ENCODE measurements at places on chromosomes 12 and 14.

DNA sequence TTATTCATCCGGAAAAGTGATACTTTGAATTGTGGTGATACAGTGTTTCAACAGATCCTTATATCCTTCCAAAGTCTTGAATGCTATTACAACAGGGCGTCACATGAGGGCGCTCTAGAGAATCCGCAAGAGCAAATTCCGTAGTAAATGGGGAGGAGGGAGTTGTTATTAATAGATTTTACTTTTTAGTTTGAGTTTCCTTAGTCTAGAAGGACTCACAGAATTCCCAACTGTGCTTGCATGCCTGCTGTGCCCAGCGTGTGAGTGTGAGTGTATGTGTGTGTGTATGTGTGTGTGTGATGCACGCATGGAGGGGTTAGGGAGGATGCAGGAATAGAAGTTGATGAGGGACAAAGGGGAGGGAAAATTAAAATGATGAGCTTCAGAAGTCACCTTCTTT lies 375.3 kb downstream of the C12orf75 start:
- peak; percentile 1 for DNase-seq

DNA sequence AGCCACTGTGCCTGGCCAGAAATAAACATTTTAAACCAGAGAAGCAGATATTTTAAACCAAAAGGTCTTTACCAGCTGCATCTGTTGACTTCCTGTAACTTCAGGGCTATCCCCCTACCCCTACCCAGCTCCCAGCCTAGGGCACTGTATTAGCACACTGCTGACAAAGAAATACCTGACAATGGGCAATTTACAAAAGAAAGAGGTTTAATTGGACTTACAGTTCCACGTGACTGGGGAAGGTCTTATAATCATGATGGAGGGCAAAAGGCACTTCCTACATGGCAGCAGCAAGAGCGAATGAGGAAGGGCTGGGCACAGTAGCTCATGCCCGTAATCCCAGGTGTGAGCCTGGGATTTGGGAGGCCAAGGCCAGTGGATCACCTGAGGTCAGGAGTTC lies 26.0 kb downstream of the GEMIN2 start:
- no peak for DNase-seq

DNA sequence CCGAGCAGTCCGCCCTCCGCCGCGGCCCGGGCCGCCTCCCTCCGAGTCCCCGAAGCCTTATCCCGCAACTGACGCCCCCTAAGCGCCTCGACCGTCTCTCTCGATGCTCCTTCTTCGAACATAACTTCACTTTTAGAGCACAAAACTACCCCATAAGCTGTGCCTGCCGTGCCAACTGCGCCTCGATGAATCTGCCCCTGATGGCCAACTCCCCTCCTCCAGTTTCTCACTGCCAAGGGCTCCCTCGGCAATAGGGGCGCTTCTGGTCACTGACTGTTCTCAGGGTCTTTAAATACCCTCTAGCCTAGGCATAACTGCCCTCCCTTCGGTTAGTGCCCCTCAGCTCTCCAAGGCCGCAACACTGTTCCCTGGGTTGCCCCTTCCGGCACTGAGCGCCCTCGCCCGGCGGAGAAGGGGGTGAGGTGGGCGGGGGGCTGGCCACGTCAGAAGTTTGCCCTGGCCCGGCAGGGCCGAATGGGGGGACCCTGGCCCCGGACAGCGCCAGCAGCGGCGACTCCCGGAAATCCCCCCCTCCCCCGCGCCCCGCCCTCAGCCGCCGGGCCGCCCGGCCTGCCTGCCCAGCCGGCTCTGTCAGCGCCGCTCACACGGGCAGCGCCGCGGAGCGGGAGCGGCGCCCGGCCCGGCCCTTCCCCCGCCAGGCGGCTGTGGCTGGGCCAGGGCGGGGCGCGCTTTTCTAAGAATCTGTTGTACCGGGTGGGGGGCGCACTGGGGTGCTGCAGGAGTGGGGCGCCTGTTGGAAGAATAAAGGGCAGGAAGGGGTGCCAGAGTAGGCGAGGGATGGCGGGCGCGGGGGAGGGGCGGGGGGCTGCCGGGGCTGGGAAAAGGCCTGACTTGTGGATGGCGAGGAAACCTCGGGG lies 10.6 kb downstream of the RARG start:
- DNase-seq: no peak

DNA sequence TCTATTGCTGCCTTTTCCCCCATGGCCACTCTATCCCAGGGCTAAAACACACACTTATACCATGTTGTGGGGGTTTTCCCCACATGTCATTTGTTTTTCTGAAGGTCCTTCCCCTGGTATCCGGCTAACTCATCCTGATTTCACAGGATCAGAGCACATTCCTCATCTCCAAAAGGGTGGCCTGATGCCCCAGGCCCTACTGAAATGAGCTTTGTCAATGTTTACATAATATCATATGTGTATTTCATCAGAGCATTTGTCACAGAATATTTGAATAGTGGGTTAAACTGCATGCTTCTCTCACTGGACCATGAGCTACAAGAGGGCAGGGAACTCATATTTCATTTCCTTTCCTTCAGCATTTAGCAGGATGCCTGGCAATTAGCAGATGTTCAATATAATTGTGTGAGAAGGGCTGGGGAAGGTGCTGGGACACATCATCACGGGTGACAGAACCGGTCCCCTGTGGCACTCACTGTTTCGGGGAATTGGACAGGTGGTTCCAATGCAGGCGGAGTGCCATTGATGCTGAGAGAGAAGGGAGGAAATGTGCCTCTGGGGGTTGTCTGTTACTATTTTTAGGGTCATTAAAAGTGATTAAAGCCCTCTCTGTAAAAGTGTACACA lies 26.8 kb downstream of the EMP1 start:
- no peak for DNase-seq

GRCh38 chr14:90397425-90398314 lies 841 bp downstream of the CALM1 start:
- peak; percentile 36 for DNase-seq

- DNase-seq: no peak
Observed at GRCh38 chr14:27929797-27930347, 836.7 kb upstream of the FOXG1 start.

- no peak for DNase-seq
Observed at GRCh38 chr12:10645910-10646309, 27.9 kb downstream of the STYK1 start.

- no peak for DNase-seq
Observed at GRCh38 chr12:48716168-48716492, 377 bp downstream of the CCNT1 start.

- peak; percentile 31 for DNase-seq
Observed at GRCh38 chr12:118404876-118405521, 28.6 kb downstream of the SUDS3 start.

- DNase-seq: no peak
Observed at GRCh38 chr12:115852054-115852453, 425.4 kb downstream of the MED13L start.

DNA sequence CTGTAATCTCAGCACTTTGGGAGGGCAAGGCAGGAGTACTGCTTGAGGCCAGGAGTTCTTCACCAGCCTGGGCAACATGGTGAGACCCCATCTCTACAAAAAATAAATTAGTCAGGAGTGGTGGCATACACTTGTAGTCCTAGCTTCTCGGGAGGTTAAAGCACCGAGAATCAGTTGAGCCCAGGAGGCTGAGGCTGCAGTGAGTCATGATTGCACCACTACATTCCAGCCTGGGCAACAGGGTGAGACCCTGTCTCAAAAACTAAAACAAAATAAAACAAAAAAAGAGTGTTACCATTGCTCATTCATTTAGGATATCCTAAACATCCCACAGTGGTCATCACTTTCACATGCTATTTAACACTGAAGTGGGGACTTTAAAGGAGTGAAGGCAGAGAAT lies 7.8 kb downstream of the NEK9 start:
- DNase-seq: no peak

- no peak for DNase-seq
Observed at GRCh38 chr14:93033983-93034670, 81.6 kb downstream of the ITPK1 start.

GRCh38 chr14:106843951-106844483 lies 1317.6 kb downstream of the TMEM121 start:
- DNase-seq: no peak

DNA sequence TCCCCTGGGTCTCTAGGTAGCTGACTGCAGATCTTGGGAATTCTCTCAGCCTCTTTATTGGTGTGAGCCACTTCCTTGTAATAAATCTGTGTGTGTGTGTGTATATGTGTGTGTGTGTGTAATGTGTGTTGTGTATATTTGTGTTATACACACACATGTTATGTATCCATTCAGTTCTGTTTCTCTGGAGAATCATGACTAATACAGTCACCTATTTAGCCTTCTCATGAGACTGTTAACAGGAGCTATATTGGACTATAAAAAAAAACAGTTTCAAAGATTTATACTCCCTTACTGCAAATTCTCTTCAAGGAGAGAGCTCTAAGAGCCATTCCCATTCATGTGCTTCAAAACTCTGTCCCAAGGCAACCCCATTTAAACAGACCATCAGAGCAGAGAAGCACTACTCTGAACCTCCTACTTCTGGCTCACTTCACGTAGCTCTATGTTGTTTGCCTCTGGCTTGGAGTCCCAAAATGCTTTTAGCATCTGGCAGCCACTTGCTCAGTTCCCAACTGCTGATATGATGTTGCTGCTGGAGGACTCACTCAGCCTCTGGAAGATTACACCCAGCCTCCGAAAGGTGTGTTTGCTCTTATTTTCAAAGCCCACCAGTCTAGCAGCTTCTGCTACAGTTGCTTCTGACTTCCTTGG lies 48.7 kb upstream of the KITLG start:
- DNase-seq: no peak

DNA sequence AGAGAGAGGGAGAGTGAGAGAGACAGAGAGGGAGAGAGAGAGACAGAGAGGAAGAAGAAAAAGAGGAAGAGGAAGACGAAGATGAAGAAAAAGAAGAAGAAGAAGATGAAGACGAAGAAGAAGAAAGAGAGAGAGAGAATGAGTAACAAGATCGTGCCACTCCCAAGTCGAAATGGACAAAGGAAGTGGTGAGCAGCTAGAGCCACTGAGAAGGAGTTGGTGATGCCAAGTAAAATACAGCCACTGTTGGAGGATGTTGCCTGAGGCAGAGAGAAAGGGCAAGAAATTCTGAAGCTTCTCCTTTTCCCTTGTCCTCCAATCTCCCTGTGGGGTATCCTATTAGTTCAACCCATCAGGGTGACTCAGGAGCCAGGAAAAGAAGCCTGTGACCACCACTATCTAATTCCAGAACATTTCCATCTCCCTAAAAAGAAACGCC lies 12.5 kb upstream of the ANAPC5 start:
- DNase-seq: no peak

GRCh38 chr14:26528415-26529182 lies 69.2 kb downstream of the NOVA1 start:
- no peak for DNase-seq

DNA sequence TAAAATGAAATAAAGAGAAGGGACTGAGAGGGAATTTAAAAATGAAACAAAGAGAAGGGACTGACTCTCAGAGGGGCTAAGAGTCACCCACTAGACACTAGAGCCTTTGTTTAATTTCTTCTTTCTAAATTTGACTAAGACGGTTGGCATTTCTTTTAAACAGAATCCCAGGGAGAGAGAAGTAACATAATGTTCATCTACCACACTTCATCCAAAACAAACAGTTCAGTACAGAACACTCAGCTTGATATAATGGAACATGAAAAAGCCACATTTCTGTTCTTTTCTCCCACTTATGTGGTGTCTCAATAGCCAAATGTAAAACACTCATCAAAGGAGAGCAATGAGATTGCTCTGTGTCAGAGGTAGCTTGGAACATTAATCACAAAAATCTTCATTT lies 10.1 kb upstream of the NT5DC3 start:
- DNase-seq: no peak

GRCh38 chr12:108798551-108799221 lies 58.7 kb downstream of the SSH1 start:
- no peak for DNase-seq

GRCh38 chr14:22469538-22470303 lies 119.3 kb downstream of the DAD1 start:
- no peak for DNase-seq

DNA sequence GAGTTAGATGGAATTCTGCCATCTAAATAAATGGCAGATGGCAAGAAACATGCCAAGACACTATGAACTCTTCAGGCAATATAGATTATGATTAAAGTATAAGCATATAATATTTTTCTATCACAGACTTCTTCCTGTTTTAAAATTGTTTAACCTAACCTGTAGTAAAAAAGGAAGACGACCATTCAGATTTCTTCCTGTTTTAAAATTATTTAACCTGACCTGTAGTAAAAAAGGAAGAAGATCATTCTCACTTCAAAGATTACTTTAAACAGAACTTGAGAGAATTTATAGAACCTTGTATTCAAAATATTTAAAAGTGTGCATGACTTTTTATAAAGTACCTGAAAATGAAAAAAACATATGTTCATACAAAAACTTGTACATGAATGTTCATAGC lies 63.5 kb downstream of the RPS6KA5 start:
- no peak for DNase-seq

DNA sequence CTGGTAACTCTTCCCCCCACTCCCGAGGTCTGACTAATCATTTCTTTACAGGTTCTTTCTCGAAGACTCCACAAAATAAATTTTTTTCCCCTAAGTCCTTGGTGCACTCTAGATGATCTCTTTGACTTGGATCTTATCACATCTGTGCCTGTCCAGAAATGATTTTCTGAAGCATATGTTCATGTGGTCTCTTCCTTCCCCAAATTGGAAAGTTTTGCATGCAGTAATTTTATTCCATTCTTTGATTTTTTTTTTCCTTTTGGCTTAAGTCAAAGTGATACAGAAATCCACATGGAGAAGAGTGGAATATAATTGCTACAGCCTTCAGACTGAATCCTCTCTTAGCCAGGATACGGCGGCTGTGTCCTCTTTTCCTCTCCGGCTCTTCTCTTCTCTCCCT lies 213.3 kb downstream of the BMP4 start:
- DNase-seq: no peak

DNA sequence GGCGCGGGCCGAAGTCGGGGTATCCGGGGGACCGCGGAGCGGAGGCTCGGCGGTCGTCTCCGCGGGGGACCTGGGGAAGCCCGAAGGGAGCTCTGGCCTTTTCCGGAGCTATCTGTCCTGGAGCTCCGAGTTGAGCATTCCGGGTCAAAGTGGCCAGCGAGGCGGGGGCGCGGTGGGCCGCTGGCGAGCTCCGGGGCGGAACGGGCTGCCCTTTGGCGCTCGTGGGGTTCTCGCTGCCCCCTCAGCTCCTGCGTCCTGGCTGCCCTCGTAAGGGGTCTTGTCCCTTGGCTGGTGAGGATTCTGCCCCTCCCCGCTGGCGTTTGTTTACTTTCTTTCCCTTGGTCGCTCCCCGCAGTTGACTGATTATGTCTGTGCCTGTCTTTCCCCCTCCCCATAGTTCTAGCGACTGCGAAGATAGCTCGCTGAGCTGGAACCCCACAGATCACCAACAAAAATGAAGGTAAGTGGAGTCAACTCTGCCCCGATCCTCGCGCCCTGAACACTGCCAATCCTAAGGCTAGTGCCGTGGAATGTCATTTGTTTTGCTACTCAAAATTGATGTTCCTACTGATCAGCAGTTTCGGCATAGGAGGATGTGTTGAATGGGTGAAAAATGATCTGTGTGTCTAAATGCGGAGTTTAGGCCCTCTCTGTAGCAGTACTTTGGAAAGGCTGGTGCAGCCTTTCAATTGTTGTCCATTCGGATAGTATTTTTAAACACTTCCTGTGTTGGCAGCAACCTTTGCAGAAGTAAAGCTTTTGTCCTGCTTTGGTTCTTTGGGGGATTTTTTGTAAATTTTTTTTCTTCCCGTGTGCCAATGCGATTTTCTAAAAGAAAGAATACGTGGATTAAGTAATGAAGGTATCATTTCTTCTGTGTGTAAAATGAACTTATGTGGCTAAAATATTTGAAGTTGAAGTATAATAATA lies 1.3 kb downstream of the ARID4A start:
- DNase-seq: no peak

GRCh38 chr12:79406993-79407392 lies 283.8 kb downstream of the PAWR start:
- DNase-seq: no peak

Data from stimulated activated CD4-positive, alpha-beta T cell treated with anti-CD3 and anti-CD28 coated beads, Interleukin-1b, Interleukin-23, amount 100 ng/mL, for 24 hours (primary cell).